Stimulated activated CD8-positive, alpha-beta memory T cell treated with anti-CD3 and anti-CD28 coated beads, Interleukin-7, amount 100 ng/mL, for 24 hours (primary cell): ENCODE measurements at places on chromosomes 7 and 10.

- DNase-seq: no peak
Observed at GRCh38 chr7:105654095-105654686, 72.9 kb upstream of the EFCAB10 start.

GRCh38 chr7:120724448-120724847 is 133.5 kb downstream of the TSPAN12 start:
- no peak for DNase-seq

GRCh38 chr10:132457328-132458070 is 60.5 kb downstream of the PWWP2B start:
- DNase-seq: no peak

GRCh38 chr7:99229234-99229633 is 21.3 kb upstream of the KPNA7 start:
- no peak for DNase-seq

- DNase-seq: no peak
Observed at GRCh38 chr10:122486406-122487080, 25.2 kb downstream of the HTRA1 start.

- DNase-seq: no peak
Observed at GRCh38 chr10:116073001-116073400, 200.0 kb downstream of the GFRA1 start.

- DNase-seq: no peak
Observed at GRCh38 chr10:78913219-78914059, 155.3 kb upstream of the ZMIZ1 start.

DNA sequence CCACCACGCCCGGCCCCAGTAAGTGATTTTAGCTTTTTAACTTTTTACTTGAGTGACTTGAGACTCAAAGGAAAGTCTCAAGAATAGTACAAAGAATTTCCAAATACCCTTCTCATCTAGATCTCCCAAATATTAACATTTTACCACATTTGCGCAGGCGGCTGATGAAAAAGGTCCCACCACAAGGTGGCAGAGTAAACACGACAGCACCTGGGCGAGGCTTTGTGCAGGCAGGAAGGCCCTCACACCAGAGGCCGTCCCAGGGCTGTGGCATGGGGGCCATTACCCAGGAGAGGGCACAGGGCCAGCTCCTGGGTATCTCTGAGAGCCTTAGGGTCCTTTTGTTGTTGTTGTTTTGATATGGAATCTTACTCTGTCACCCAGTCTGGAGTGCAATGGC is 50.0 kb upstream of the WIPI2 start:
- DNase-seq: no peak

- no peak for DNase-seq
Observed at GRCh38 chr10:58796242-58796641, 283.6 kb downstream of the BICC1 start.
